NCI-H187 (cell line): ENCODE measurements at places on chromosomes 1 and 21.
A peak's percentile ranks its signal among the peaks of the same experiment; 100 is the strongest.

DNA sequence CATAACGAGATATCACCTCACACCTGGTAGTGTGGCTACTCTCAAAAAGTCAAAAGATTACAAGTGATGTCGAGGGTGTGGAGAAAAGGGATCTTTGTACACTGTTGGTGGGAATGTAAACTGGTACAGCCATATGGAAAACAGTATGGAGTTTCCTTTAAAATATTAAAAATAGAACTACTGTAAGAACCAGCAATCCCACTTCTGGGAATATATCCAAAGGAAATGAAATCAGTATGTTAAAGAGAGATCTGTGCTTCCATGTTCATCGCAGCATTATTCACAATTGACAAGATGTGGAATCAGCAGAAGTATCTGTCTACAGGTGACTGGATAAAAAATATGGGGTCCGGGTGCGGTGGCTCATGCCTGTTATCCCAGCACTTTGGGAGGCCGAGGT, 7.6 kb upstream of the PIK3C2B start:
- no peak for DNase-seq

DNA sequence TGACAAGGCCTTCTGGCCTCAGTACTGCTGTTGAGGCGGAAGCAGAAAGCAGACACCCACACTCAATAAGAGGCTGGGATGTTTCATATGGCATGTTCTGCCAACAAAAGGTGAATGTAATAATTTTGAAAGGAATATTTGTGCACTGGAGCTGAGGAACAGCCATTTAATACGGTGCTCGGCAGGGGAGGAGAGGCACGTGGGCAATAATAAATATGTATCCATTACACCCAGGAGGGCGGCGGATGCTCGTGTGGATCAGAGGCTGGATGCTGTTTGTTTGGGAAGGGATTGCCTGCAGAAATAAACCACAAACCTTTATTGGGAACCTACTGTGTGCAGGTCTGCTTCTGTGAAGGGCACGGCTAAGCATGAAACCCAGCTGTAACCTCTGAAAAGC, 92.0 kb downstream of the VWA5B1 start:
- no peak for DNase-seq

DNA sequence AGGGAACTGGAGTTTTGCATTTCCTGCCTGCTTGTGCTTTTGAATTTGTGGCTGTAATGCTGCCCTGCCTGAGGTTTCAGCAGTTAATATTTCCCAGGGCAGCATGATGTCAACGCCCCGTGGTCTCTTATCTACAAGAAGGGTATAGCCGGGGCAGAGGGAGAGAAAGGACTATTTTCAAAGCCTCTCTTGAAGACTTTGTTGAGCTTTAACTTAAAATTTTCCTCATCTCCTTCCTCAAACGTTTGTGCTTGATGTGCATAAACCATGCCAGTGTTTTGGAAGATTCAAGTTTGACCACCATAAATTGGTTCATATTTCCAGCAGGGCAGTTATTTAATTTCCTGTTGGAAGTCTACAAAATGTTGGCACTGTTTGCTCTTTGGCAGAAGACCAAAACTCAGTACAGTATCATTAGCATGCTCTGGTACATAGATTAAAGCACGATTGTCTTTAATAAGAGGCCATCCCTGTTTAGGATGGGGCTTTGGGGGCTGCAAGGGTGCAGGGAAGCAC, 43.4 kb downstream of the ROR1 start:
- no peak for DNase-seq

DNA sequence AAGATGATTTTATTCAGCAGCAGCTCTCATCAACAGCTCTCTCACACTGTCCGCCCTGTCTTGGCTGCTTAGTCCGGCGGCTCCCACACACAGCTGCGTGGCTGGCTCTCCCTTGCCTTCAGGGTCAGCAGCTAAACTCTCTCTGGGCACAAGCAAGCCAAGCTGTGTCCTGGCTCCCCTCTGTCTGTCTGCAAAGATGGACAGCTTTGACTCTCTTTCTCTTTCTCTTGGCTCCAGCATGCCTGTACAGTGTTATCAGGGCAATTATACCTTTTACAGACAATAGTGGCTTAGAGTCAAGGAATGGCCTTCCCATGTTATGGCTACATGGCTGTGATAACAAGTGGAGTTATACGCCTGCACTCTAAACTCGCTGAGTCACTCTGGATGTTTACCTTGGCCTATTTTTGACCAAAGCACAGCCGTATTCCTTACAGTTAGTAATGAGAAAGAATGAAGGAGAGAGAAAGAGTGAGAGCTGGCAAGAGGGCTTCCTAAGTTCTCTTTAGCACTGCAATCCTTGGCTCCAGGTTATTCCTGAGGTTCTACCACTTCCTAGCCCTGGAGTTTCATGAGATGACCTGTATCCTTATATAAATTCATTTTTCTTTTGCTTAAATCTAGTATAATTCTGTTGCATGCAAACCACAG, 59.9 kb upstream of the ZSWIM5 start:
- no peak for DNase-seq

DNA sequence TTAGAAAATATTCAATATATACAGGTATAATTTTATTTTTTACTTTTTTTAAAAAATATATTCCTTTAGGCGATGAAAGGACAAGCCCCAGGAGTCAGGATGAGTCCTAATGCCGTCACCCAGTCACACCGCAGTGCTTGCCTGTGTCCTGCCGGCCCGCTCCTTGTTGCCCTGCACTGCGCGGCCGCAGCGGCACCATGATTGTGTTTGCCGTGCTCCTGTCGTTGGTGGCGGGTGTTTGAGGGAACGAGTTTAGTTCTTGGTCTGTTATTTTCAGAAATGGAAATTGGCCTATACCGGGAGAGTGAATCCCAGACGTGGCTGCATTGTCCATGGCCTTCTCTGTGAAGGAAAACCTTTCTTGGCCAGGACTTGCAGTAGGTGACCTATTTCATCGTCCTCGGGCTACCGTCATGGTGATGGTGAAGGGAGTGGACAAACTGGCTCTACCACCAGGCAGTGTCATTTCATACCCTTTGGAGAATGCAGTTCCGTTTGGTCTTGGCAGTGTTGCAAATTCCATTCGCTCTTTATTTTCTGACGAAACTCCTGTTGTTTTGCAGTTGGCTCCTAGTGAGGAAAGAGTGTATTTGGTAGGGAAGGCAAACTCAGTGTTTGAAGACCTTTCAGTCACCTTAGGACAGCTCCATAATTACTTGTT, 45.9 kb upstream of the CRB1 start:
- no peak for DNase-seq

- DNase-seq = no peak
Observed at GRCh38 chr1:230844561-230844960, 23.8 kb downstream of the C1orf198 start.

GRCh38 chr1:37255136-37255795, 219.1 kb upstream of the ZC3H12A start:
- no peak for DNase-seq

DNA sequence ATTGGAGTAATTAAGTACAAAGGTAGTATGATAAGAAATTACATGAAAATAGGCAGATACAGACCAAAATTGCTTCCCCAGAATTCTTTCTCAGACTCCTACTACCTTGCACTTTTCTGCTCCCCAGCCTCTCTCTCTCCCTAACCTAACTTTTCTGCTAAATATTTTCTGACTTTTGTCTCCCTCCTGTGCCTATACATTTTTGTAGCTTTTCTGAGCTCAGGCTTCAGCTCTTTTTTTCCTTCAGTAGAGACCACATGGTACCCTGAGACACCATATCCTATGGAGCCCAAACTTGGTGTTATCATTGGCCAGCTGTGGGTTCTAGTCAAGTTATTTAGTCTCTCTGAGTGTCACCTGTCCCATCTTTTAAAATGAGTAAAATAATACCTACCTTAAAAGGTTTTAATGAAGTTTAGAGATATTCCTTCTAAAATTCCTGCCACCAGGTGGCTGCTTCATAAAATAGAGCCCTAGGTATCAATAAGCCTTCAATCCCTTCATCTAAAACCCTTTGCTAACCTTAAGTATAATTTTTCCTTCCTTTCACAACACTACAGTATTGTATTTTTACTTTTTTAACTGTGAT, 237.6 kb upstream of the DUSP10 start:
- no peak for DNase-seq

DNA sequence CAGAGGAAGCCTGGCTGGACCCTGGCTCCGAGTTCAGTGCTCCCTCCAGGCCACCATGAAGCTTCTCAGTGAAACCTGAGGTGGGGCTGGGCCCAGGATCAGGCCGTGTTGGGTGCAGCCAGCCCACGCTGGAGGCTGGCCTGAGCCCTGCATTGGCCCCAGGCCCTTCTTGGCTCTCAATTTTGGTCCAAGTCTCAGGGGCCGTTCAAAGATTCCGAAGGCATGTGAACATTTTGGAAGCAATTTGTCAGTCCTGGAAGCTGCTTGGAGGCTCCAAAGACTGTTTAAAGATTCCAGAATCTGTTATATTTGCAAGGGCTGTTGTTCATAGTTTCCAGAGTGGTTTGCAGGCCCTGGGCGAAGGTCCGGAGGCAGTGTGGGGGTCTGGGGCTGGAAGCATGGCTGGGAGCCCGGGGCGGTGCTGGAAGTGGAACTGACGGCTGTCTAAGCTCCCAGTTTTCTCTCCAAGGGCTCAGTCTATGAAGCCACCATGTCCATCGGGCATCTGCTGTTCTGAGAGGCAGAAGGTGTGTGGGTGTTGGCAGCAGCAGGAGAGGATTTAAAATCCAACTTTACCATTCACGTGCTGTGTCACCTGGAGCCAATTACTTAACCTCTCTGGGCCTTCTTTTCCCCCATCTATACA, 104.9 kb downstream of the EPHB2 start:
- no peak for DNase-seq

GRCh38 chr1:233211595-233211994, 83.9 kb downstream of the PCNX2 start:
- no peak for DNase-seq

GRCh38 chr1:39922251-39922688, 20.6 kb upstream of the MYCL start:
- no peak for DNase-seq

DNA sequence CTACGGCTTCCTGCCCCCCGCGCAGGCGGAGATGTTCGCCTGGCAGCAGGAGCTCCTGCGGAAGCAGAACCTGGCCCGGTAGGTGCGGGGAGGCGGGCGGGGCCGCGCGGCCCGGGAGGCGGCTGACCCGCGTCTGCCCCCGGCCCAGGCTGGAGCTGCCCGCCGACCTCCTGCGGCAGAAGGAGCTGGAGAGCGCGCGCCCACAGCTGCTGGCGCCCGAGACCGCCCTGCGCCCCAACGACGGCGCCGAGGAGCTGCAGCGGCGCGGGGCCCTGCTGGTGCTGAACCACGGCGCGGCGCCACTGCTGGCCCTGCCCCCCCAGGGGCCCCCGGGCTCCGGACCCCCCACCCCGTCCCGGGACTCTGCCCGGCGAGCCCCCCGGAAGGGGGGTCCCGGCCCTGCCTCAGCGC, 16.6 kb downstream of the NOC2L start:
- no peak for DNase-seq

DNA sequence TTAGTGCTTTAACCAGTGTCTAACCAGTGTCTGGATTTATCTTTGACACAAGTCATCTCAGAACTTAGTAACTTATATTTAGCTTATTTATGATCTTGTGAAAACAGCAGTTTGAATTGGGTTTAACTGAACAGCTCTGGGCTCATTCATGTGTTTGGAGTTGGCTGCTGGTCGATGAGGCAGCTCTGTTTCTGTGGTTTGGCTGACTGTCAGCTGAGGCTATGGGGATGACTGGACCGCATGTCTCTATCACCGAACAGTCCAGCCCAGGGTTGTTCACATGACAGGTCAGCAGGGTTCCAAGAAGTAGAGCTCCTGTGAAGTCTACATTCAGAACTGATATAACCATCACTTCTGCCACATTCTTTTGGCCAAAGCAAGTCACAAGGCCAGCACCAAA, 29.1 kb upstream of the C21orf91 start:
- DNase-seq = no peak

GRCh38 chr1:217896490-217896889, 265.3 kb downstream of the SPATA17 start:
- DNase-seq = no peak

GRCh38 chr1:86773341-86774288, 69.2 kb downstream of the SH3GLB1 start:
- no peak for DNase-seq

- DNase-seq = no peak
Observed at GRCh38 chr1:89931964-89932363, 62.9 kb upstream of the ZNF326 start.

GRCh38 chr1:4599521-4599920, 54.9 kb upstream of the AJAP1 start:
- no peak for DNase-seq

DNA sequence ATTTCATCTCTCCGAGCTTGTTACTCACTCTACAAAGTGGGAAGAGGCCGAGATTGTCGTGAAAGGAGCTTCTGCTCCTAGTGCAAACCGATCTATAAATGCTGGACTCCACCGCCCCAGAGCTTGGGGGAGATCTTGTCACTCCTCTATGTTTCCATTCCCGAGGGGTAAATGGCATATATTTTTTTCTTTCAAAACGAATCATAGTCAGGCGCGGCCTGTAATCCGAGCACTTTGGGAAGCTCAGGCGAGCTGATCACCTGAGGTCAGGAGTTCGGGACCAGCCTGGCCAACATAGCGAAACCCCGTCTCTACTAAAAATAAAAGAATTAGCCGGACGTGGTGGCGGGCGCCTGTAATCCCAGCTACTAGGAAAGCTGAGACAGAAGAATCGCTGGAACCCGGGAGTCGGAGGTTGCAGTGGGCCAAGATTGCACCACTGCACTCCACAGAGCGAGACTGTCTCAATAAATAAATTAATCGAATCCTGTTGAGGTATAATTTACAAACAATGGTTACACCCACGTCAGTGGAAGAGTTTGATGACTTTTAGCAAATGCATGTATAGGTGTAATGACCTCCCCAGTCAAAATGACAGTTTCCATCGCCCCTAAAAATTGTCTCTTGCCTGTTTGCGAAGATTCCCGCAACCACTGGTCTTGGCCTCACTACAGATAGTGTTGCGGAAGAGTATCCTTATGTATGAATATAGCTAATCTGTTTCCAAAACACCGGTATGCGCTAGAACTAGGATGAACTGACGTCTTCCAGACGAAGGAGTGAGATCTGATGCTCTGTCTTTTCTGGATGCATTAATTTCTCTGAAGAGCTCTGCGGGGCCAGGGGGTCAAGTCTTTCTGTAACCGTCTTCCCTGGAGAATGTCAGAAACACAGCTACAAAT, 840 bp upstream of the HEATR1 start:
- DNase-seq = no peak

- DNase-seq = peak; percentile 40
Observed at GRCh38 chr1:160006312-160006940, 25.4 kb downstream of the PIGM start.
